ENCODE measurements at places on chromosomes 3 and 15.

GRCh38 chr3:179454887-179455286 lies 3.6 kb upstream of the GNB4 start:
- DNase-seq, result no peak

DNA sequence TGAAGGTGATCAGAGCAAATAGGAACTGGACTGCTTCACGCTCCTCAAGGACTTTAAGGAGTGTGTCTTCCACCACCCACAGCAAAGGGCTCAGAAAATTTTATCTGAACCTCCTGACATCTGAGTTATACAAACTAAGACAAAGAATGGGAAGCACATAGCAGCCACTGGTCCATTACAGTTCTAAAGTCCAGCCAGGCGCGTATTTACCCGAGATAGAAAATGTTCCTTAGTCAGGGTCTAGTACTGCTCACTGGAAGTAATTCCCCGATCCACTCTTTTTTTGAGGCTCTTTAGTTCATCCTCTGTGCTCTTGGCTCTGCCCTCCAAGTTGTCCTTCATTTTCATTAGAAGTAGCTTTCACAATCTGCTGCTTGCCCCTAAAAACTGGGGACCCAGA lies 88.5 kb upstream of the GOLGA8J start:
- DNase-seq, result no peak

GRCh38 chr3:177735431-177735830 lies 538.1 kb upstream of the TBL1XR1 start:
- no peak for DNase-seq

DNA sequence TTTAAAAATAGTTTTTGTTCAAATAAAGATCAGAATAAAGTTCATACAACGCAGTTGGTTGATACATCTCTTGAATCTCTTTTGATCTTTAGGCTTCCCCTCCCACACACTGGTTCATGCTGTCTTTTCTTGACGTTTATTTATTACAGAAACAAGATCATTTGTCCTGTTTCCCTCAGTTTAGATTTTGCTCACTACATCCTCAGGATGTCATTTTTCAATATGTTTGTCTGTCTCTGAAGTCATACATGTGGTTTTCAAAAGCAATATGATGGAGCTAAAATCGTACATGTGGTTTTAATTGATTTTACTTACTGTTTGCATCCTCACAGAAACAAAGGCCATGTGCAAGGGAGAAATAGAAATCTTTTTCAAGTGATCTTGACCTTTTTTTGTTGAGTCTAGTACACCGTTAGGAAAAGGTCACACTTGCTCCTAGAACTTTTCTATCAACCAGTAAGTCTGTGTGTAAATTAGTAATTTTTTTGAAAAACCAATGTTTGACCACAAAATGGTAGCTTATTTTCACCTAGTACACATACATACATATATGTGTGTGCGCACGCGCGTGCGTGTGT lies 63.7 kb upstream of the SENP5 start:
- no peak for DNase-seq

DNA sequence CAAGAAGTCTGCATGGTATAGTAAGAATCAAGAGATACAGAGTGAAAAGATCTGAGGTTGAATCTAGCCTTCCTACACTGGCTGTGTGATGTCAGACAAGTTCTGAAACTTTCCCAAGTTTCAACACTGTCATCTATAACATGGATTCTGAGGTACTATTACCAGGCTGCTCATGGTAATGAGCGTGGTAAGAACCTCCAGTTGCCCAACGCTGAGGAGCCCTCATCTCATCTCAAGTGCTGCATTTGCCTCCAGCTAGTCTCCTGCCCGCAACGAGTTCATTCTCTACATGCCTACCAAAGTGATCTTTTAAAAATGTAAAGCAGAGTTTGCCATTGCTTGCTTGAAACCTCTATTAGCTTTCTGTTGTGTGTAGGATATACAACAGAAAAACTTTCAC lies 168.1 kb downstream of the NEK11 start:
- no peak for DNase-seq

- no peak for DNase-seq
These were observed 40.0 kb downstream of the LINGO1 start for GRCh38 chr15:77592758-77593157.

GRCh38 chr15:74964794-74965193 lies 8.2 kb upstream of the RPP25 start:
- DNase-seq, result no peak

DNA sequence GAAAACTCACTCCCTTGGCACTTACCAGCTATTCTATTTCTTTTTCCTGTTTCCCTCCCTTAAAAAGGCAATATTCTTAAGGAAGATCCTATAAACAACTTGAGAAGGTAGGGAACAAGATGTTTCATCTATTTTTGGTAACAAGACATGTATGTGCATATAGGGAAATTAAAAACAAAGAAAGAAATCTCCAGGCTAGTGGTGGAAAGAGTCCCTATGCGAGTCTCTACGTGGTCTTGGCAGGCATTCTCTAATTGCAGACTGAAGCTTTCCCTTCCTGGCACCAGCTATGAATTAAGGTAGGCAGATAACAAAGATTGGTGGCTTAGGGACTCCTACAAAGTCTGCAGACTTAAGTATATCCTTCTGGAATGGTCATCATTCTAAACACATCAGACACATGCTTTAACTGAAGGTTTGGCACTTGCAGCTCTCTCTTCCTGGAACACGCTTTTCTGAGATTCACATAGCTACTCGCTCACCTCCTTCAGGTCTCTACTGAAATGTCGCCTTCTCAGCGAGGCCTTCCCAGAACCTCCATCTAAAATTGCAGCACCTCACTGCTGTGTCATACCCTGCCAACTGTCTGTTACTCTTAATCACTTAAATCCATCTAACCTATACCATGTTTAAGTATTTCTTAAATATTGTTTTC lies 336.0 kb downstream of the VGLL3 start:
- DNase-seq, result no peak

DNA sequence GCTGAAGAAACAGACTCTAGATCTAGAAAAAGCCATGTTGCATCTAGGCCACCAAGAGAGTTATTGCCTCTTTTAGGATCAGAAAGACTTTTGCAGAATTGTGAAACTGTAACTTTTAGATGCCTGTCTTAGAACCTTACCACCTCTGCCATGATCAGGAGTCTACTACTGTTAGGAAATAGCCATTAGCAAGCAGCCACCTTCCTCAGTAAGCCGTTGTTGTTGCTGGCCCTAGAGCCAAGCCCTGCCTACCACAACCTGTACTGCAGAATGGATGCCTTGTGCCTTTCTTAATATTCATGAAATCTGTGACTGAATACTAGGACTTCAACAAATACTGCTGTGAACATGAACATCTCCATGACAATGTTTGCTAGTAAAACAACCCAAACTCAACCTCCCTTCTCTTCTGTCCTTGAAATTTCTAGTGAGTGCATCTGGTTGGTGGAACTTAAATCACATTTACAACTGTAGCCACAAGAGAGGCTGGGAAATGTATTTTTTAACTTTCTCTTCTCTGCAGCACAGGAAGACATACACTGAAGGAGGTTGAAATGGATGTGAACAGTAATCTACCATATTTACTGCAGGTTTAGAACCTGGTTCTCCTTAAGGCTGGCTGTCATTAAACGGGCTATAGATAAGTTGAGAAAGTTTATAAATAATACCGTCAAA lies 20.7 kb downstream of the RASA2 start:
- DNase-seq, result no peak

DNA sequence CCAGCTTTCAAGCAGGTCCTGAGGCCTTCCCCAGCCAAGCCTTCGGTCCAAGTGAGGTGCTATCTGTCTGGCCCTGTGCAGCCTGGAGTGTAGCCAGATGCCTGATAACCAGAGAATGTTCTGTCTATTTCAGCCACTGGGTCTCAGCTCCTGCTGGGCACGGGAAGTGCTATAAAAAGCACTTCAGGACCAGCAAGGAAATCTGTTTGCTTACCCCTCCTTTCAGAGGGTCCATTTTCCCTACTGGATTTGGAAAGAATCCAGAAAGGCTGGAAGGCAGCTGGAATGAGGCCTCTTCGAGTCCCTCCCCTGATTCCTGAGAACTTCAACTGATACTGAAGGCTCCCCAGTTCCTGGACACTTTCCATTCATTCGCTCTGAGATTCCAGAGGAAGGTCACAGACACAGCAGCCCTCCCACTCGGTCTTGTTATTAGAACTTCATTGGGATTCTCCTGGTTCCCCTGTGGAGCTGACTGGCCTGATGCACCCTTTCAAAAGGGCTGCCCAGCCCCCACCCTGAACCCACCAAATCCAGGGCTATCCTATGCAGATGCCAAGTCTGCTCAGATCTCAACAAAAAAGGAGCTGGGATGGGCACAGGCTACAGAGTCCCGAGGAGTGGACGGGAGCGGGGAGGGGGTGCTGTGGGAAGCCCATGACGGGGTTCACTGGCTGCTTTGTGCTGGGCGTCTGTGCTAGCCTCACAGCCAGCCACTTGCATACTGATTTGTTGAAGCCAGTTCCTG lies 70.4 kb downstream of the UMPS start:
- DNase-seq, result no peak

- DNase-seq, result no peak
These were observed 464.4 kb downstream of the FOXP1 start for GRCh38 chr3:71119171-71119570.

DNA sequence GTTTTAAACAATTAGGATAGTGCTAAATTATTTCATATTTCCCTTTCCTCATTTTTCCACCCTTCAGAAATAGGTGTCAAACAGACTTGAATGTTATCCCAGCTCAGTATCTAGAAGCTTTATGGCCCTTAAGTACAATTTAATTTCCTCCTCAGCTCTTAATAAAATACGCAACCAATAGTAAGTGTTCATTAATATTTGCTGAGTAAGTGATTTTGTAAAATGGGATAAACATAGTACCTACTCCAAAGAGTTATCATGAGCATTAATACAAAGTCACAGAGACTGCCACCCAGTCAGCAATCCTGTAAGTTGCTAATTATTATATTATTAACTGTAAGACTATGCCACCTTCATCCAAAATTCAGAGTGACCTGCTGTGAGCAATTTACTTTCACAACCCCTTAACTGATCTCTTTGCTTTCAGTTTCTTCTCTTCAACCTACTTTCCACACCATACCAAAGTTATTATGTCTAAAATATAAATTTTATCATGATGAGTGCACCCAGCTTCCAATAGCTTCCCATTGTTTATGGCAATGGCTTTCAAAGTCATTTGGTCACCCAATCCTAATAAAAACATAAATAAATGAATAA lies 30.7 kb upstream of the CLDN1 start:
- DNase-seq, result no peak

GRCh38 chr3:42535981-42536784 lies 33.7 kb downstream of the VIPR1 start:
- no peak for DNase-seq

DNA sequence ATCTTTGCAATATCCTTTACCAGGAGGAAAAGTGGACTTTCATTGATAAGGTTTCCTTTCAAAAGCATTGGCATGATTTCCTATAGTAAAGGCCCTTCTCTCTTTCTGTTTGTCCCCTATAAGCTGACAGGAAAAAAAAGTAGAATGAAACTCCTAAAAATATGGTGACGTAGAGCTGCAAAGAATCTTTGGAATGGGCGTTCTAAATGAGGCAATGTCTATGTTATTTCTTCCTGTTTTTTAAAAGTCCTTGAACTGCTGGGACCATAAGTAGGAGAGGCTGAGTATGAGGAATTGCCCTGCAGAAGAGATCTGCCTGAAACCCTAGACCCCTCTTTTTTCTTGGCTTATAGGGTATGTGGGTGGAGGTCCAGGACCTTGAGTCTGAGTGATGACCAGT lies 17.2 kb downstream of the ST3GAL6 start:
- DNase-seq, result no peak

DNA sequence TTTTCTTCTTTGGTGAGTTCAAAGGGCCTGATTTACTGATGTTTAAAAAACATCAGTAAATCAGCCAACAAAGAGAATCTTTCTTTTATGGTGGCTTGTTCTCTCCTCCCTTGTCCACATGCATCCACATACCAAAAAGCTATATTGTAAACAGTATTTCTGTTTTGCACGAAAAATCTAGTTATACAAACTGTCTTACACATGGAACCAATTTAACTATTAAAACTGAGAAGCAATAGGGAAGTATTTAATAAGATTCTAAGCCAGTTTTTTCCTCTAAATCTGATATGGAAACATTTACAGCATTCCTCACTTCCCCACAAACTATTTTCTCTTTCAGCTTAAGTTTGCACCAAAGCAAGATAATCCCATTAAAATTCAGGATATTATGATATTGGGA lies 110.8 kb upstream of the ICE2 start:
- DNase-seq, result no peak

DNA sequence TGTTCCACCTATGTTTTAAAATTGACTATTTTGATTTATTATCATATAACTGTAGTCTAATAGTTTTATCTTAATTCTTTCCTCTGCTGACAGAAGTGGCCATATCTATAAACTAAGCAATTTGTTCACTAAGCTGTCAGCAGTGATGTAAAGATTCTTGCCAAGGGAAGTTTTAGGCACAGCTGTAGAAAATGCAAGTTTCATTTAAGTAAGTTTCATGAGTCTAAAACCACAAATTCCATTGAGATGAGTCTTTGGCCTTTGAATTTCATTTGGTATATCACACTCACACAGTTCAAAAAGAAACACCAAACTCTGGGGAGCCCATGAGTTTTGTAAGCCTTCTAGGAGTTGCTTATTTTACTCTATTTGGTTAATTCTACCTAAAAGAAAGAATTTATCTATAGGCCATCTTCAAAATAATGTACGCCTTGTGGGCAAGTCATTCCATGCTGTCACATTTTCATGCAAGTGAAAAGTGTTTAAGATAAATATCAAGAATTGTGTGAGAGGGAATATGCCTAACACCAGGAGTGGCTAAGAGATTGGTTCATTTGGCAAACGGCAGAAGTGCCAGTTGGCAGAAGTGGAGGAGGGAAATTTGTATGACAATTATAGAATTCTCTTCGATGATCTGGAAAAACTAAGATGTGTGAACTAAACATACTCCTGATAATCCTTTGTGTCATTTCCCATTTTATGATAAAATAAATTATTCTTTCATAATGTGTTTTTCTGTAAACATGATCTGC lies 292.9 kb downstream of the ZIC4 start:
- DNase-seq, result no peak

- no peak for DNase-seq
These were observed 48.4 kb upstream of the KY start for GRCh38 chr3:134699141-134699711.

DNA sequence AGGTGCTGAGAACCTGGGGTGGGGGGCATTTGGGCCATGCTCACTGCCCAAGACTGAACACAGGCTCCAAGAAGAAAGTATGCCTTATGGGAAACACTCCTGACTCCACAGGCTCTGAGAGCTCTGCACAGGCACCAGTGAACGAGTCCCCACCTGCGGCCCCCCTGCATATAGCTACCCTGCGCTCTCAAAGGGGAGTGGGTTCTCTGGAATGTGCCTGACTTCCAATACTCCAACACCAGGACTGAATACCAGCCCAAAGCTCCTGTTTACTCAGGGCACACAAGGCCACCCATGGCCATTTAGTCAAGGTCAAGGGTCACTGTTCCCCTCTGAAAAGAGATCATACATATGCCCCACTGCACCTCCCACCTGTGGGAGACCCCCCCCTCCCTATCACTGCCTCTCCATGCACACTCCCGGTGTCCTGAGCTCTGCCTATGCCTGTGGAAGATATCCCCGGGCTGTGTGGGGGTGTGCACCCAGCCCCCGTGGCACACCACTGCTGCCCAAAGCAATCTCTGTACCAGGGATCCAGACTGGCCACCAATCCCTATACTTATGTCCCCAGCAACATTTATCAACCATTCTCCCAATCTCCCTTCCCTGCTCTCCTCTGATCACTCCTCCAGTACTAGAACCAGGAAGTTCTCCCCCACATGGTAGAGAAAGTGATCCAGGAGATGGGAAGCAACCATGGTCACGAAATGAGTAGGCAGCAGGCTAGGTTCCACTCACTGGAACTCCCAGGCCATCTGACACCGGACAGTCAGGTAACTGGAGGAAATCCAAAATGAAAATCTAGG lies 1.5 kb upstream of the PLXNB1 start:
- DNase-seq, result no peak
